ENCODE measurements at places on chromosomes 1 and 21.

DNA sequence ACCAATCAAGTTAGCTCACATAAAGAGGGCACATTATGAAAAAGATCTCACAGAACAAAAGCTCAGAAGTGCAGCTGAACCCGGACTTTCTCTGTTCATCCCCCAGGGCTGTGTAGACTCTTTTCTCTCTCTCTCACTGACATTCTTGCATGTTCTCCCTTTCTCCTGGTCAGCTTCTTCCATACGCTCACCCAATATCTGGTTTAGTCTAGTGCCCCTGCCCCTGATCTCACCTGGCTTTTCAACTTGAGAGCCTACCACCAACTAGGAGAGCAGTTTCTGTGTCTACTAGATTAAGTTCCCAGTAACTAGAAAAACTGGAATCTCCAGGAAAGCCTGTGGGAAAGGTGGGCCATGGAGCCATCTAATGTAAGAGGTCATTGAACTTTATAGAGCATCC, 126.9 kb upstream of the GRIK3 start:
- no peak overlapping the region for H3K4me3 ChIP-seq
- no peaks in the 10 kb centered on the region for H3K36me3 ChIP-seq
- no peak for DNase-seq
- no peak overlapping the region for H3K27ac ChIP-seq

GRCh38 chr1:85387781-85388180, 77.2 kb downstream of the DDAH1 start:
- no peak overlapping the region for H3K4me3 ChIP-seq
- peaks cover 11% of the 10 kb centered on the region for H3K4me1 ChIP-seq
- H3K27me3 ChIP-seq = no peaks in the 10 kb centered on the region

DNA sequence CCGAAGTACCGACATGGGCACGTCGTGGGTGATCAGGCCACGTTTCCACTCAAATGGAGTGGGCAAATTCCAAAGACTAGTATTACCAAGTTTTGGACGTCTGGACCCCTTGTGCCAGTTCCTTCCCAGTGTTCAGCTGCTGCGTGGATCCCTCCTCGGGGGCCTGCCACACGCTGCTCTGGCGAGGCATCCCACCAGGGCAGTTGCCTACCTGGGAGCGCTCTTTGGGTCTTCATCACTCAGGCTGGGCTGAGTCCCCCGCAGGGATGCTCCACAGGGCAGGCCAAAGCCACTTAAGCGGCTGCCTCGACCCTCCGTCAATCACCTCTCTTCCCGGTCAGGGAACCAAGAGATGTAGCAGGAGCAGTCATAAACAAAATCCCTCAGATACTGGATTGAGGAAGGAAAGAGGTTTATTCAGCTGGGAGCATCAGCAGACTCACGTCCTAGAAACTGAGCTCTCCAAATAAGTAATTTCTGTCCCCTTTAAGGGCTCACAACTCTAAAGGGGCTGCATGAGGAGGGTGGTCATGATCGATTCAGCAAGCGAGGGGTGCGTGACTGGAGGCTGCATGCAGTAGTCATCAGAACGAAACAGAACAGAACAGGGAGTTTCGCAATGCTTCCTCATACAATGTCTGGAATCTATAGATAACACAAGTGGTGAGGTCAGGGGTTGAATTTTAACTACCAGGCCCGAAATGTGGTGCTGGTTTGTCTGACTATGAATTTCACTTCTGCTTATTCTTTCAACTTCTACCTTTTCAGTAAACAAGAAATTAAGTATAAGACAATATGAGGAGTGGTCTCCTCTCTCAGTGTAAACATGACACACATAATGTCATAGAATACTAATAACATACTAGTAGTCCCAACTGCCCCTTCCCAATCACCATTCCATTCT, 998.6 kb upstream of the NCAM2 start:
- H3K36me3 ChIP-seq = no peaks in the 10 kb centered on the region
- peaks cover under 1% of the 10 kb centered on the region for H3K4me1 ChIP-seq
- H3K4me3 ChIP-seq = no peak overlapping the region
- DNase-seq = no peak

DNA sequence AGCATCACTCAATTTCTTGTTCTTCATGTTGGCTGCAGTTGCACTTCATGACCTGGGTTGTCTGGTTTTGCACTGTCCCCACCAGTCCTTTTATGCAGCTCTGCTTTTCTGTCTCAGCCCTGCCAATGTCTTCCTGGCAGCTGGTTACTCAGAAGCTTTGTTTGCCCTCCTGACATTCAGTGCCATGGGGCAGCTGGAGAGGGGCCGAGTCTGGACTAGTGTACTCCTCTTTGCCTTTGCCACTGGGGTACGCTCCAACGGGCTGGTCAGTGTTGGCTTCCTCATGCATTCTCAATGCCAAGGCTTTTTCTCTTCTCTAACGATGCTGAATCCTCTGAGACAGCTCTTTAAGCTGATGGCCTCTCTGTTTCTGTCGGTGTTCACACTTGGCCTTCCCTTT, 6.6 kb downstream of the PIGV start:
- no peak overlapping the region for H3K27ac ChIP-seq
- DNase-seq = no peak
- H3K4me3 ChIP-seq = no peak overlapping the region
- no peaks in the 10 kb centered on the region for H3K36me3 ChIP-seq
- H3K4me1 ChIP-seq = no peaks in the 10 kb centered on the region

DNA sequence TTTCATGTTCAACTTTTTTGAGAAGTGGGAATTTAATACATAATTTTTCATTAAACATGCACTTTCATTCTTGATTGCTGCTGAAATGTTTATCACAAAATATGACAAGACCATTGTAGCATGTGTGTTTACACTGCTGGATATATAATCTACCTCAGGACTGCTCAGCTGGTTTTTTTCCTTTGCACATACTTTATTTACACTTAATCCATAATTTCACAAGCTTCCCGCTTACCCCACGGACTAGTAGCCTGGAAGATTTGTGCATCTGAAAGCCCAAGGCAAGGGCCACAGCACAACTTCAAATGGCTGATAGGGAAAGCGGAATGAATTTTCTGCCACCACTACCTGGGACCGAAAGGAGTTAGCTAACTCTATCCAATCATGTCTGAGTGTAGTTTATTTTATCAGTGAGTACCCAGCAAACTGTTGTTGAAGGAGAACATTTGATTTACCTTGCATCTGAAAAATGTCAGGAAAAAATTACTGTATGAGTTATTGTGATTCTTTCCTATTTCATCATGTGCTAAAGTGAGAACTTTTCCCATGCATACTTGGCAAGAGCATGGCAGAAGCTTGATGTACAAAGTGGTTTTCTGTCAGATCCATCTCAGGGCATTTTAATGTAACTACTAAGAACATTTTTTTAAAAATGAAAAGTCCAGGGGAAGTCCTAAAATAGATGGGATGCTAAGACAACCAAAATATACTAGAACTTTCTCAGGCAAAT, 558.2 kb upstream of the USP24 start:
- no peaks in the 10 kb centered on the region for H3K36me3 ChIP-seq
- no peak for DNase-seq
- no peak overlapping the region for H3K4me3 ChIP-seq
- H3K4me1 ChIP-seq = no peaks in the 10 kb centered on the region
- H3K27me3 ChIP-seq = no peaks in the 10 kb centered on the region

DNA sequence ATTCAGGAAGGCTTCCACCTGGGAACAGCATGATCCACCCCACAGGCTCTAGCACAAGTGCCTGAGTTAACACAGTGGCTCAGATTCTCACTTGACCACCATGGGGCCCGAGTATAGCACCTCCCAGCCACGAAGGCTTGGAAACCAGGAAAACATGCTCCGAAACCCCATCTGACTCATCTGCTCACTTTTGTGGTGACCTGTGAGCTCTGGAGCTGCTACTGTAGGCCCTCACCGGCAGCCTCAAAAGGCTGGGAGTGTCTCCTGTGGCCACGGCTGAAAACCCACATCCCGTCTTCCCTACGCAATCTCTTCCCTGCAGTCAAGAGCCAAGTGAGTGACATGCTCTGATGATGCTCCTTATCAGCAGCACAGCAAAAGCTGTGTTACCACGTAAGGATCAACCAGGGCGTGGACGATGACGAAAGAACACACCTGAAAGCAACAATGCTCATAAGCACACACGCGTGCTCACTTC, 81.4 kb downstream of the TGFBR3 start:
- H3K27me3 ChIP-seq = no peaks in the 10 kb centered on the region
- H3K36me3 ChIP-seq = no peaks in the 10 kb centered on the region
- no peak for DNase-seq
- H3K4me3 ChIP-seq = no peak overlapping the region
- H3K27ac ChIP-seq = no peak overlapping the region

DNA sequence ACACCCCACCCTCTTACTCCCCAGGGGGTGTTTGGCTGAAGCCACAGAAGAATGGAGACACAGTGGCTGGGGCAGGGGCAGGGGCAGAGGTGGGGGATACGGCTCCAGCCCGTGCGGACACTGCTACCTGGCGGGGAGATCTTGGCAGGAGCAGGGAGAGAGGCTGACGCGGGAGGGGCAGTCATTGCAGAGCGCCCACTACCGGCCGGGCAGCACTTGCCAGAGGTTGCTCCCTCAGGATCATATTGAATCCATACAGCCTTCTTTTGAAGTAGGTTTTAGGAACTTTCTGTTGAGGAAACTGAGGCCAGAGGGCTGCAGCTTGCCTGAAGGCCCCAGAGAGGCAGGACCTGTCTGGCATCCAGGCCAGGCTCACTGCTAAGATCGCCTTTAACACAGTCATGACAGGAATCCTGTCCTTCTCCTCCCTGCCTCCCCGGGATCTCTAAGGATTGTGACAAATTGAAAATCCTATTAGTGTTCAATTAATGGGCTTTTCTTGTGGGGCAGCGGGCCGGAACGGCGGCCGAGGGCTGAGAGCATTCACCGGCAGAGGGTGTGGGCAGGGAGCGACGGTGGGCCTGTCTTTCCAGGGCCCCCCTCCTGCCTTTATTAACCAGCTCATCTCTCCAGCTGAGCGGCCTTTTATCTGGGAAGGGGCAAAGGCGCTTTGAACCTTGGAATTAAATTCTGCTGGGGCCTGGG, 65.5 kb upstream of the WNT4 start:
- no peak overlapping the region for H3K4me3 ChIP-seq
- H3K27me3 ChIP-seq = peaks cover 63% of the 10 kb centered on the region
- H3K27ac ChIP-seq = no peak overlapping the region
- no peaks in the 10 kb centered on the region for H3K36me3 ChIP-seq
- no peak for DNase-seq

DNA sequence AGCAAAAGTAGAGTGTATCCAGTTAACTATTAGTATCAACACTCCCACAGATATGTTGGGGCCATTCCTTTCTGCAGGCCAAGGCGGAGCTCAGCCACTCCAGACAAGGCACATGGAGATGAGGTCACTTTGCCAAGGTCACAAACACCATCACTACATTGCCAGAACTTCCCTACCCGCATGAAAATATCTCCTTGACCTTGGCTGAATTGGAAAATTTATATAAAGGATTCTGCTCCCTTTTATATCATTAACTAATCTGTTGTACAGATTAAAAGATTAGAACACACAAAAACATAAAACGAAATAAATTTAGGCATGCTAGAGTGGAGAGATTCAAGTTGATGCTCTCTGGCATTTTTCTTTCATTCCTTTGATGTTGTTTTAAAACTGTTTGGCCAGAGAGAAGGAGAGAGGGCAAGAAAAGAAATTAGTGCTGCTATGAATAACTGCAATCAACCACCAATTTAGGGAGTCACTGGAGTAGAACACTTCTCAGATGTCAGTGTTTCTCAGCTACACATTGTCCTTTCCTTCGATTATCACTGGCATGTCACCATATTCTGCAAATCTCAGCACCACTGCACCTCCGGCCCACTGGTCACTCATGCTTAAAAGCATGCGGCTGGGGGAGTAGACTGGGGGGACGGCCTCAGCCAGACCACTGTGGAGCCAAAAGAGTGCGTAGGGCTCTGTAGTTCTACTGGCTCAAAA, 78.7 kb upstream of the ATP1B1 start:
- peaks cover 2% of the 10 kb centered on the region for H3K27me3 ChIP-seq
- no peak for DNase-seq
- no peaks in the 10 kb centered on the region for H3K4me1 ChIP-seq
- H3K36me3 ChIP-seq = no peaks in the 10 kb centered on the region

DNA sequence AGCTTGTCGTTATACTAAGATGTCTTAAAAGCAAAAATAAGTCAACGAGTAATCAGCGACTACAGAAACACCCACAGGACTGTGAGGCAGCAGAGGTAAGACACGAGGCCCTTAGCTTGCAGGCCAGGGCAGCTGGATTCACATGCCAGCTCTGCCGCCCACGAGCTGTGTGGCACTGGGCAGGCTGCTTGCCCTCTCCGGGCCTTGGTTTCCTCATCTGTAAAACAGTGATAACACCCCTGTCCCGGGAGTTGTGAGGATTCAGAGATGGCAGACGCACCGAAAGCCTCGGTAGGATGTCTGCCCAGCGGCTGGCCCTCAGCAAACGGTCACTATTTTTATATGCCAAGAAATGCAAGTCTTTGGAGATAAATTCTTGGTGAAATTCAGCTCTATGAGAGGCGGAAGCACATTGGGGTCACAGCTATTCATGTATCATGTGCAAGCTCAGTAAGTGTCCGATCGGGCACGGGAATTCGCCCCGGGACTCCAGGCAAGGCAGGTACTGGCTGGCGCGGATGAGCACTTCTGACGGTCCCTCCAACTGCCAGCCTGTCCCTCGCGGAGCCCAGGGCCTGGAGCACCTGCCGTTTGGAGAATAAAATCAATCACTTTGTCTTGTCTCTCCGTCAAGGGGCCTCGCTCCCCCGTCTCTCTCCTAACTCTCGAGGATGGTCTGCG, 1.1 kb downstream of the C2CD2 start:
- DNase-seq = peak; percentile 32
- peak overlapping the region; percentile 64 for H3K27ac ChIP-seq

DNA sequence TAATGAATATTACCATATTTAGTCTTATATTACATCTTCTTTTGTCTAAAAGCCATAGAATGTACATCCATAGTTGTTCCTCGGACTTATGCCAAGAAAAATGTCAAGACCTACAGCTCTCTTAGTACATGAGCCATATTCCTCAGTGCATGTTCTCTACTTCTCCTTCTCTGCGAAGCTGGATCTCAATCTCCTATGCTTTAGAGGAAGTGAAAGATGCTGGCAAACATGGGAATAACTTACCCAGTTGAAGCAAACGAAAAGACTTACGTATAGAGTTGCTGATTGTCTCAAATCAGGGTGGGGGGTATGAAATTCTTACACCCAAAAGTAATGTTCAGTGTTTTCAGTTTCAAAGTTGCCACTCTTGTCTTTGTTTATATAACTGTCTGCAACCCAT, 32.7 kb downstream of the OR13G1 start:
- no peak overlapping the region for H3K27ac ChIP-seq
- H3K27me3 ChIP-seq = no peaks in the 10 kb centered on the region
- no peak for DNase-seq
- no peak overlapping the region for H3K4me3 ChIP-seq
- no peaks in the 10 kb centered on the region for H3K36me3 ChIP-seq

- H3K4me3 ChIP-seq = no peak overlapping the region
- no peaks in the 10 kb centered on the region for H3K27me3 ChIP-seq
These were observed 120.2 kb downstream of the TLR5 start for GRCh38 chr1:223022641-223023473.

GRCh38 chr1:180920702-180921101, 8.0 kb downstream of the KIAA1614 start:
- H3K4me3 ChIP-seq = no peak overlapping the region
- no peak for DNase-seq
- no peak overlapping the region for H3K27ac ChIP-seq
- H3K4me1 ChIP-seq = no peaks in the 10 kb centered on the region
- H3K36me3 ChIP-seq = no peaks in the 10 kb centered on the region
